Activated CD4-positive, alpha-beta memory T cell treated with anti-CD3 and anti-CD28 coated beads, Interleukin-2, amount 10 ng/mL, durations not matched to agents 7 days and 5 days (primary cell): ENCODE measurements at places on chromosomes 1 and 21.

GRCh38 chr1:39205102-39205780, 746 bp downstream of the MACF1 start:
- peak; percentile 81 for DNase-seq

- no peak for DNase-seq
Measured at GRCh38 chr1:162676750-162677149, 44.5 kb downstream of the DDR2 start.

- DNase-seq: peak; percentile 14
Measured at GRCh38 chr1:29684141-29684540, 447.8 kb downstream of the PTPRU start.

DNA sequence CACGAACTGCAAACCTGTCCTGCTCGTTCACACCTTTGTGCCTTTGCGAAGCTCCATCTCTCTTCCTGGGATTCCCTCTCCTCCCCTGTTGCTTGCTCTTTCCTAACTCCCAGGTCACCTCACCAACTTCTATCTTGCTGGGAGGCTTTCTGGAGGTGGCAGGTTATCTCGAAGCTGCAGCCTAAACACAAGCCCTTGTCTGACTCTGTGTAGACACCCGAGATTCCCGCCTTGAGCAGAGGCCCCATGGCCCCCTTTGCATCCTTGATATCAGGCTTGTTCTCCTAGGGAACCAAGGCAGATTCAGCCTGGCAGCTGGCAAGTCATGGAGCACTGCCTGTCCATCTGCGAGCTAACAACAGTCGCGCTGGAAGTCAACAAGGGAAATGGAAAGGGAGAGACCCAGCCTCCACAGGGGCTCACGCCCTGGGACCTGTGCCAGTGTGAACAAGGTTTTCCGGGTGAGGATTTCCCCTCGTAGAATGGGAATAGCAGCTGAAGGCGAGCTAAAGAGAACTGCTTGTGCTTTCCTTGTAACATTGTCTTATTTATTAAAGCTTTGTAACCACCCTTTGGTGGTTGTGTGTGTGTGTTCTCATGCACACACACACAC, 109.5 kb upstream of the JUN start:
- no peak for DNase-seq

DNA sequence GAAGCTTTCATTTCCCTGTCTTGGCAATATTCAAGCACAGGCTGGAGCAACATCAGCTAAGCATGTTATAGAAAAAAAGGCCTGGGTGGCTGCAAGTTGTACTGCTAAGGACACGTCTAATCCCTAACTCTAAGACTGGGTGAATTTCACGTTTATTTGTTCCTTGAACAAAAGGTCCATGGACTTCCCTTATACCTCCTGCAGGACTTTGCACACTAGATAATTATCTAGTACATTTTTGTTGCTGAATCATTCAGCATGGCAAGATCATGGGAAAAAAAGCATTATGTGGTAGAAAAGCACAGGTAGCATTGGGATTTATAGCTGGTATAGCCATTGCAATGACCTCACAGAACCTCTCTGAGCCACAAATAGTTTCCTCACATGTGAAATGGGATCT, 130.7 kb upstream of the DMRTA2 start:
- DNase-seq: no peak

- no peak for DNase-seq
Measured at GRCh38 chr1:197393105-197393504, 125.1 kb downstream of the CRB1 start.

- no peak for DNase-seq
Measured at GRCh38 chr1:101282314-101283038, 45.7 kb downstream of the S1PR1 start.

DNA sequence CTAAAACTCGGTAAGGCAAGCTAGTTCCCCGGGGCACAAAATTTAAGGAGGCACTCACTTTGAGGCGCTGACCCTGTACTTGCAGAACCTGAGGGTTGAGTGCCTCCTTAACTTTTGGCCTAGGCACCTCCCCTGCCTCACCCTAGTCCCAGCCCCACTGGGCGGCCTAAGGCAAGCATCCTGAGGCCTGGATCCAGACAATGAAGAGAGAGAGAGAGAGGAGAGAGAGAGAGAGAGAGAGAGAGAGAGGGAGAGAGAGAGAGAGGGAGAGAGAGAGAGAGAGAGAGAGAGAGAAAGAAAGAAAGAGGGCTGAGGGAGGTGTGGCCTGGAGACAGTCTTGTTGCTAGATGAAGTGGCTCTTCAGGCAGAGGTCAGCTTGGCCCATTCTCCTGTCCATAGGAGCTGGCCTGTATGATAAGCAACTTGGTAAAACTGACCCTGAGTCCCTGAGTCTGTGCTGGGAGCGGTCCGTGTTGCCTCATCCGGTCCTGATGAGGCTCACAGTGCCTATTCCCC, 7.4 kb upstream of the LRRN2 start:
- no peak for DNase-seq

DNA sequence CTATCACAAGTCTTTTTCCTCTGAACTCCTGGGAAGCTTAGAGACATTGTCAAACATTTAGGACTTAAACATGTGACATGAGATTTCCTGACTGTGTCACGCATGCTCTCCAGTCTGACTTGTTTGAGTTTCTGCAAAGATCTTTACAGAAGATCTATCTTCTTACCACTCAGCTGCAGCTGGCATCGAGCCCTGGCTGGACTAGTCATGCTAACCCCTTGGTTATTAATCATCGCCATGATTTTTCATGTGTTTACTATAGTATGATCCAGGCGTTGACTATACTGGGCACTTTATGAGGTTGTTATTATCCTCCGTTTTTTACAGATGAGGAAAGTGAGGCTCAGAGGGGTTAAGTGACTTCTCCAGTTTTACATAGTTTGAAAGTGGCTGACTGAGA, 18.1 kb upstream of the IRF2BP2 start:
- no peak for DNase-seq

DNA sequence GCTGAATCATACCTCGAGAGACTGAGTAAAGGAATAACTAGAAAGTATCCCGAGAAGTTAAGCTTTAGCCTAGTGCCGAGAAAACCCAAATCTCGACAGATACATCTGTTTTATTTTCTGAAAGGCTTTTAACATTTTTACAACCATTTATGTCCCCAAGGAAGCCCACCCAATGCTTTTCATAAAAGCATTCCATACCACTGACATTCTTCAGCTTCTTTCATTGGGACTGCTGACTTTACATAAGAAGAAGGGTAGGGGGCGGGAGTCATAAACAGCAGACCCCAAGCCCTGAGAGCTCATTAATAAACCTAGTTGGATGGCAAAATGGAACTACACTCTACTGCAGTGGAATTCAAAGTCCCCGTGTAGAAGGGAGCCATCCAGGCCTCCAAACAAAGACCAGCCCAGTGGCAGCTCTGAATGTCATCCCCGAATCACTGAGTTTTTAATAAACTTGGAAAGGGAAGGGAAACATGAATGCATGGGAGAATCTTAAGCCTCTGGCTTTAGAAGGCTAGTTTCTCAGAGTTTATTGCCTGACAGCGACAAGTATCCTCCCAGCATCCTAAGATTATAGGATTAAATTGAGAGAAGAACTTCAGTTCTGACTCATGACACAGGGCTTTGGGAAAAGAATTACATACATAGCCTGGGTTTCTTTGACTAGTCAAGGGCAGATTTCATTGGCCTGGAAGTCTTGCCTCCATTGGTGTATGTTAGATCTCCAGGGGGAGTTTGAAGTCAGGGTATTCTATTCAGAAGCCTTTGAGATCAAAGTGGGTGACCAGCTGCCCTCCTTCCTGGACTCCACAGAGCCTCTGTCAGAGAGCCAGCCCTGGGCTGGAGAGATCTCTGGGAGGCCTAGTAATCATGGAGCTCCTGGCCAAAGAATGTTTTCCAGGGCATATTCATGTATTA, 3.7 kb downstream of the ATF3 start:
- no peak for DNase-seq

- DNase-seq: no peak
Measured at GRCh38 chr1:203511930-203512329, 18.0 kb downstream of the OPTC start.

DNA sequence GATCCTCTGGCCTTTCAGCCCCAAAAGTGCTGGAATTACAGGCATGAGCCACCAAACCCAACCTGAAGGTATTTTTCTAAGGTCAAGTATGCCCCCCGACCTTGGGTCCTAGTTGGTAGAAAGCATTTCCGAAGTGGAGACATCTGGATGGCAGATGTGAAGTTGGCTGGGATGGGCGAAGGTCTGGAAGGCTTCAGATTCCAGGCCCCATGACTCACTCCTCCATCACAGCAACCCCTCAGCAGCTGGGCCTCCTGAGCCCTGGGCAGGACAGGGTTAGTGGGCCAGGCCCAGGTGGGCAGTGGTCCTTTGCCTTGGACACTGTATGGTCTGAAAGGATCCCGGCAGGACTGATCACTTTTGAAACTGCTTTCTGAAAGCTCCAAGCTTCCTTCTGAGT, 23.3 kb downstream of the NAV1 start:
- no peak for DNase-seq

GRCh38 chr1:12143631-12144155, 23.1 kb upstream of the TNFRSF1B start:
- peak; percentile 42 for DNase-seq

GRCh38 chr21:41220208-41220733, 52.3 kb downstream of the BACE2 start:
- no peak for DNase-seq

DNA sequence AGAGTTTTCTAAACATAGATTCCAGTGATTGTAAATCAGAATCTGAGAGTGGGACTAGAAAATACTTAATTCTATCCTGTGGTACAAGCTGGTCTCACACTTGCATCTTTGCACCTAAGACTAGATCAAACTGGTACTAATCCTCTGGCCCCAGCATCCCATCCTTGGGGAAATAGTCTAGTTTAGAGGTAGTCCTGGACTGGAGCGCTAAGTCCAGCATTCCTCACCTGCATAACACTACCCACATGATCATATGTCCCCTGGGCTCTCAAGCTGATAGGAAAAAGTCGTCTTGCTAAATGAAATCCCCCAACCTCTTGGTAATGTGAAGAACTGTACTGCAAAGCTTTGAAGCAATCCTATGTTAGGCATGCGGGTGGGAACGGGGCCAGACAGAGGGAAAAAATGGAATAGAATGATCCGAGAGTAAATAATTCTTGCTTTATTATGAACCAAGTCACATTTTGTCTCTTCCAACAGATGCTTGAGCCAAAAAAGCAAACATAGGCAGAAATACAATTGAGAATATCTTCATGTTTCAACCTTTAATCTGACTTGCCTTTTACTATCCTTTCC, 4.8 kb downstream of the COX20 start:
- DNase-seq: no peak

DNA sequence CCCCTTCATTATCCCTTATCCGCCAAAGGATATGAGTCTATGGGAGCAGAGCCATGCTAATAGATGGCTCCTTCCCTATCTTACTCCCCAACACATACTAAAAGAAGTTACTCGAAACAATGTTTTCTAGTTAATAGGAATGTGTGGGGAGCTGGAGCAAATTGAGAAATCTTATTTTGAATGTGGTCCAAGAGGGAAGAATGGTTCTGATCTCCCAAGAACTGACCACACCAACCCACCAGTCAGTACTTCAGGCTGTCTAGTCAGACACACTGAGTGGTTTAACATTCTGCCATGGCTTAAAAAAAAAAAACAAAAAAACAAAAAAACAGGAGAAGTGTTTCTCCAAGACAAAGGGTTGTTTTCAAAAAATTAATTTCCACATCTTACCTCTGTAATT, 31.5 kb upstream of the DNASE2B start:
- DNase-seq: no peak

GRCh38 chr1:41045740-41046139, 24.2 kb upstream of the SLFNL1 start:
- DNase-seq: no peak

- no peak for DNase-seq
Measured at GRCh38 chr21:45788637-45789506, 145.3 kb downstream of the PCBP3 start.

DNA sequence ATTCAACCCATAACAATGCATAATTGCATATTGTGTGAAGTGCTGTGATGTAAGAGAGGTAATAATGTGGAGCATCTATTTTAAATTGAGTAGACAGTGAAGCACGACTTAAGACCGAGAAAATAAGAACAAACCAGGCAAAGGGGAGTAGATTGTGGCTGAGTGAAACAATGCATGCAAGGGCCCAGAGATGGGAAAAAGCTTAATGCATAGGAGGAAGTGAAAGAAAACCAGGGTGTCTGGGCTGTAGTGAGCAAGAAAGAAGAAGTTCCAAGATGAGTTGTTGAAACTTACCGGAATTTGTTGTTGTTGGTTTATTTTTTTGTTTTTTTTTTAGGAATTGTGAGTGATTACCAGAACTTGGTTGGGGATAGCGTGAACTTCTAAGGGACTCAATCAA, 104.7 kb downstream of the SNX7 start:
- no peak for DNase-seq

GRCh38 chr1:110210604-110211495, 736 bp downstream of the KCNC4 start:
- peak; percentile 62 for DNase-seq

- DNase-seq: no peak
Measured at GRCh38 chr1:71053758-71054157, 6.1 kb upstream of the PTGER3 start.

- no peak for DNase-seq
Measured at GRCh38 chr1:12436345-12436658, 181.7 kb downstream of the DHRS3 start.

DNA sequence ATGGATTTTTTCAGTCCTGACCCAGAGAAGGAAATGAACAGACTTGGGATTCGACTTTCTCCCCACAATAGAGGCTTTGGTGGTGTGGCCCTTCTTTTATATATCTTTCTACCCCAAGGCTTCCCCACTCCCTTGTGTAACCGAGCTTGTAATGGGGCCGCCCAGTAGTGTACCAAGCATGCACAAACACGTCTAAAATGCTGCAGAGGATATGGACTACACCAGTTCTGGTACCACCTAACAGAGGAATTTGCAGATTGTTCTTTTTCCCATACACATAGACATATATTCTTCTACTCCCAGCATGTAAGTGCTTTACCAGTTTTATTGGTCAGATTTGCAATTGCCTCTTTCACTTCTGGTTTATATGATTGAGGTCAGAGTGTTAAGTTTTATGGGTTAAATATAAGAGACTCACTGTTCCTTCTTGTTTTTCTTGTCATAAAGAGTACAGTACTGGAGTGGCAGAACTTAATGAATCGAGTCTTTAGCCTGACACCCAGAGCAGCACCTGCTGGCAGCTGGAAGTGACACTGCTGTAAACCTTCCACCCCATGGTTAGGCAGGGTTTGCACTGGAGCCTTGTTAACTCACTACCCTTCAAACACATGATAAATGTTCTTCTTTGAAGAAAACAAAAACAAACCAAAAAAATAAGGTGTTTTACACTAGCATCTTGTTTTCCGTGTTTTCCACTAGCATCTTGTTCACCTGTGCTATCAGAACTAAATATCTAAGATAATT, 198.6 kb downstream of the PTPRC start:
- DNase-seq: no peak
